T-helper 2 cell (primary cell): ENCODE measurements at places on chromosomes 2 and 18.

DNA sequence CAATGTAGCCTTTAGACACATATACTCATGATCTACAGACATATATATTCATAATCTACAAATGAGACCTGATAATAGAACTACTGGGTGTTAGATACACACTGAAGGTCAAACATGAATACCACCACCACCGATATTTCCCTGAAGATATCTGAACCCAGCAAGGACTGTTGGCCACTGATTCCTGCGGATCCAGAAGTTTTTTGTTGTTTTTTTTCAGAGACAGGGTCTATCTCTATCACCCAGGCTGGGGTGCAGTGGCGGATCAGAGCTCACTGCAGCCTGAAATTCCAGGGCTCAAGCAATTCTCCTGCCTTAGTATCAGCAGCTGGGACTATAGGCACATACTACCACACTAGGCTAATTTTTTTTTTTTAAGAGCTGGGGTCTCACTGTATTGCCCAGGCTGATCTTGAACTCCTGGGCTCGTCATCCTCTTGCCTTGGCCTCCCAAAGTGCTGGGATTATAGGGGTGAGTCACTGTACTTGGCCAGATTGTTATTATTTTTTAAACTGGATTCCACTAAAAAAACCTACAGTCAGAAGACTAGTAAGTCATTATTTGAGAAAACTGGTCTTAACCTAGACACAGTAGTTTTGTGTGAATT, 1.8 kb downstream of the METTL5 start:
- no peak for DNase-seq

- DNase-seq, result no peak
Measured at GRCh38 chr18:27184115-27185024, 738 bp downstream of the CHST9 start.

DNA sequence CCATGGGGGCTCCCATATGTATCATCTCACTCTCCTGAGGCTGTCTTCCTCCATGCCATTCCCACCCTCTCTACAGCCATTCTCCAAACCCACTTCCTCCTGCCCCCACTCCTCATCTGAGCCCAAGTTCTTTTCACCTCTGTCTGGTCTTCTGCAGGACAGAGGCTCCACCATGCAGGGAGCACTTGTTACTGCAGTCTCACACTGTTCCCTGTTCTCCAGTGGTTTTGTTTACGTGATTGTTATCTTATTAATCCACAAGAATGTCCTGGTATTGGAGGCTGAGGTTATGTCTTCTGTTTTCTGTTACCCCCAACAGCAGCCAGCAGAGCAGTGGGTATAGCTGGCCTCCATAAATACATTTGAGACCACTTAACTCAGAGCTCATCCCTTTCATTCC, 51.4 kb downstream of the PAX8 start:
- DNase-seq, result no peak

- no peak for DNase-seq
Measured at GRCh38 chr18:3485153-3486149, 35.5 kb downstream of the TGIF1 start.

DNA sequence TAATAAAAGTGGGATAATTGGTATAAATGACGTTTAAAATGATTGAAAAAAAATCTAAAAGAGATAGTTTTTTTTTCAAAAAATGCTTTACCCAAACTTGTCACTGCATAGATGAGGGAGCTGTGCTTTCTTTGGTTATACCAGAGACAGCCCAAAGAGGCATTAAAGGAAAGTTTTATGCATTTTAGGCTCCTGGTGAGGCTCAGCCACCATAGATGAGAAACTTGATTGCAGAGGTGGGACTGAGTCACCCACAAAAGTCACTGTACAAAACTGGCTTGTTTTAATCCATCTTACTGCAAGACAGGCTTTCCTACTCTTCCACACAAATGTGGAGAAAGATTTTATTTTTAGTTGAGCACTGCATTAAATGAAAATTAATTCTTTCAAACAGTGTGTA, 2.4 kb downstream of the SMYD1 start:
- no peak for DNase-seq

GRCh38 chr2:25453199-25453905, 111.6 kb upstream of the DNMT3A start:
- DNase-seq, result no peak

DNA sequence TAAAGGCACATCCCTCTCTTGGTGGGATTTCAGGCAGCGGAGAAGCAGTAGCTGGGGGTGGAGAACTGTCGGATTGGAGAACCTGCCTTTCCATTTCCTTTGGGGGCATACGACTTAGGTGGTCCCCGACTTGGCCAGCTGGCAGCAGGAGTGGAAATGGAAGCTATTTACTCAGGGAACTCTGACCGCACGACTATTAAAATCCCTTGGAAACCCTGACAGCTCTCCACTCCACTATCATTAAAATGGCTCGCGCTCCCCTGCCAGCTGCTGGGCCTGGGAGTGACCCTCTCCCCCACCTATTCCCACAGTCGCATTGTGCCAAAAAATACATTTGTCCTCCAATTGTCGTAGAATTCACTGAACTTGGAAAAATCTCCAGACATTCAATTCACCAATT, 77.7 kb upstream of the APCDD1 start:
- DNase-seq, result no peak

- DNase-seq, result no peak
Measured at GRCh38 chr18:10143596-10143995, 229.8 kb downstream of the VAPA start.

DNA sequence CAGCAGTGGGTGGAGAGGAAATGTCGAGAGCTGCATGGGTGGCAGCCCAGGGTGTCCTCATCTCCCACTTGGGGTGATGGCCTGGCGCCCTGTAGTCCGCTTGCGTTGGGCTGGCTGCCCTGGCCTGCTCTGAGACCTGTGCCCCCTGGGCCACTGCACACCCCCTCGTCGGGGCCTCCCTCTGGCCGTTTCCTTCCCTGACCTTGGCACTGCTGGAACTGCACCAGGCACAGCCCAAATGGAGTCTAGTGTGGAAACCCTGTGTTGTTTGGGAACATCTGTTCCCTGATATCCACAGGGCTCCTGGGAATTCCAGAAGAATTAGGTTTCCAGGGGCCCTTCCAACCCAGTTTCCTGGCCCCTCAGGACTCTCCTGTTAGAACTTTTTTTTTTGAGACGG, 13.9 kb downstream of the EFHD1 start:
- no peak for DNase-seq

DNA sequence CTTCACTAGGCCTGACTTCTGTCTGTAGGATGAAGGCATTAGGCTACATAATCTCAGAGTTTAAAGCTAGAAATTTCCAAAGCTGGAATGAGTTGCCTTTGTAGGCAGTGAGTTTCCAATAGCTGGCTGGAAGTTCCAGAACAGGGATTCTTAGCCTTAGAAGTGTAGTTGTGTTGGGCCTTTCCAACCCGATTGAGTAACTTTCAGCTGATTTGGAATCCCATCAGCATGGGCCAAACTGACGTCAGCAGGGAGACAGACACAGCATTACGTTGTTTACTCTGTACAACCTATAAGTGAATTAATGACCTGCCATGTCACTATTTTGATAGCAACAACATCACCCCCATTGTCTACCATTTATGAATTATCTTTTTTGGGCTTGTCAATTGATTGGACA, 56.9 kb downstream of the SETBP1 start:
- DNase-seq, result no peak

DNA sequence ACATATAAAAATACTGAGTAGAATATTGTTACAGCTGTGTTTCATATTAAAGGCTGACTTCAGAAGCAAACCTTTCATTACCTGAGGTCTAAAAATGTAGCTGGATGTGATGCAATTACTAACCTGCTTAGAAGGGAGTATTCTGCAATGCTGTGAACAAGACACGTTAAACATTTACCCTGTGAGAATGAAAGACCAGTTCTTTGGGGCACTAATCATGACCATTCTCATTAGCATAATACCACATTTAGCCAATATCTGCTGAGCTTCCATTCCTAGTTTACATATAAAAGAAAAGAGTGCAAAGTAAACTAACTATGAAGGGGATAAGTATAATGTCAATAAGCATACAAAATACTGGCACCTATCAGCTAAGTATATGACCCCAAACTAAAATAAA, 784.0 kb upstream of the KLHL29 start:
- DNase-seq, result no peak

DNA sequence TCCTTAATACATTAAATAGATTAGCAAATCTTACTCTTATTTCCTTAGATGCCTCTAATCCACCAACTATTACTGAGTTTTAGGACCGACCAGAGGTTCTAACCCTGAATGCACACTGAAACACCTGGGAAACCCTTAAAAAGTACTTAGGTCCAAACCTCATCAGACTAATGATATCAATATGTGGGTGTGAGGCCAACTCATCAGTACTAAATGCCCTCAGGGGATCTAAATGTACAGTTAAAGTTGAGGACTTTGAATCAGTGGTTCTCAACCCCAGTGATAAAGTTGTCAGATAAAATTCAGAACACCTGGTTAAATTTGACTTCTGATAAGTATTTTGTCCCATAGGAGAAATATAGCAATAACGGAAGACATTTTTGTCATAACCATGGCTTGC, 20.9 kb downstream of the MMADHC start:
- no peak for DNase-seq

- DNase-seq, result no peak
Measured at GRCh38 chr18:74348581-74348980, 32.9 kb downstream of the C18orf63 start.

DNA sequence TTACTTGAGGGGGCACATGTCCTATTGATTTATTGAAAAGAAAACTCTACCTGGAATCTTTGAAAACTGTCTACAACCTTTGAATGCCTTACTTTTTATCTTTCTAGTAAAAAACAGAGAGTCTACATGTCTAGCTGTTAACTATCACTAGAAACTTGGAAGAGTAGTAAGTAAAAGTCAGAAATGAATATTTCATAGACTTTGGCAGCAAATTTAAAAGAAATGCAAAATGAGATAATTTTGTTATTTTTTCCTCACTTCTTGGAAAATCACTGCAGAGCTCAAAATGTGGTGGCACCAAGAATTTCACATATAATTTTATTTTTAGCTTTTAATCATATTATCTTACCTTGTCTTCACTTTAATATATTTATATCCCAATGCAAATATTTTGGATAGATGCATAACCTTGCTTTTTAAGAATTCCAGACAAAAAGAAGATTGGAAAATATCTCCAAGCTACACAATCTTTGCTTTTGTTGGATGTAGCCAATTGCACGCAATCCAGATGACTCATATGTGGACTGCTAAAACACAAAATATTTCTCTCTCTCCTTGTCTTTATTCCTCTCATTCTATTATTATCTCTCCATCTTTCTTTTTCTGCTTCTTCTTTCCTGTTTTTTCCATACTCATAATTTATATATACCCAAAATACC, 92.2 kb upstream of the DSEL start:
- no peak for DNase-seq

GRCh38 chr2:42775186-42775585, 11.3 kb upstream of the OXER1 start:
- DNase-seq, result no peak

GRCh38 chr2:25833566-25833965, 44.7 kb downstream of the ASXL2 start:
- no peak for DNase-seq

GRCh38 chr2:80303909-80304837, at the start of gene LRRTM1:
Gene LRRTM1 (minus strand): TSS chr2:80304752. CDS start chr2:80303819, 933 bp downstream.
- DNase-seq, result no peak

GRCh38 chr2:126635281-126635680, 20.7 kb upstream of the GYPC start:
- no peak for DNase-seq

DNA sequence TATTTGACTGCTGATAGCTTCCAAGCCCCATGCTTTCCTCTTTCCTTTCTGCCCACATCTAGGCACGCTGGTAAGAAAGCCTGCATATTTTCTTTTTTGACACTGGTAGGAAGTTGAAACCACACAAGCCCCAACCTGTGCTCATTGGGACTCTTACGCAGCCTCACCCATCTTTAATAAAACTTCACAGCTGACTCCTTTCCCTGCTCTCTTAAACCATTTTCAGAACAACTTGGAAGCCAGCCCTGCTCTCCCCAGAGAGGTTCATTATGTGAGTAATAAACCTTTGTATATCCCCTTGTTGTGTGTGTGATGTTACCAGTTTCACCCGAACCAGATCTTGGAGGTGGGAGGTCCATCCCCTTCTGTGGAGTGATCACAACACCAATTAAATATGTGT, 268.4 kb downstream of the GPD2 start:
- DNase-seq, result no peak

GRCh38 chr2:147521936-147522335, 322.9 kb upstream of the ACVR2A start:
- DNase-seq, result no peak

DNA sequence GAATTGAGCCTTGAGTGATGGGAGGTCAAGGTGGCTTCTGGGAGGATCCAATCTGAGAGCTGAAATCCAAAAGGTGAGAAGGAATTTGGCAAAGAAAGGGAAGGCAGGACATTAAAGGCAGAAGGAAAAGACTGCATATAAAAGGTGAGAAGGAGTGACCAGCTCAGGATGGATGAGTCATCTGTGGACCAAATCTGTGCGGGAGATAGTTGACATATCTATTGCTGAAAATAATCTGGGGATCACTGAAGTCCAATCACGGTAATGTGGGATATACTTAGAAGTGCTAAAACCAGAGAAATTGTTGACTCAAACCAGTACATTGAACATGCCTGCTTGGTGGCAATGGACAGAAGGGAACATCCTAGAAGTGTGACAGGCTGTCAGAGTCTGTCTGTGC, 8.0 kb upstream of the PTPN4 start:
- DNase-seq, result no peak

GRCh38 chr2:42513252-42513918, 19.6 kb upstream of the KCNG3 start:
- peak; percentile 22 for DNase-seq

GRCh38 chr2:26034637-26034992, 731 bp downstream of the RAB10 start:
- peak; percentile 33 for DNase-seq

- DNase-seq, result no peak
Measured at GRCh38 chr18:41805341-41805740, 149.7 kb upstream of the PIK3C3 start.

DNA sequence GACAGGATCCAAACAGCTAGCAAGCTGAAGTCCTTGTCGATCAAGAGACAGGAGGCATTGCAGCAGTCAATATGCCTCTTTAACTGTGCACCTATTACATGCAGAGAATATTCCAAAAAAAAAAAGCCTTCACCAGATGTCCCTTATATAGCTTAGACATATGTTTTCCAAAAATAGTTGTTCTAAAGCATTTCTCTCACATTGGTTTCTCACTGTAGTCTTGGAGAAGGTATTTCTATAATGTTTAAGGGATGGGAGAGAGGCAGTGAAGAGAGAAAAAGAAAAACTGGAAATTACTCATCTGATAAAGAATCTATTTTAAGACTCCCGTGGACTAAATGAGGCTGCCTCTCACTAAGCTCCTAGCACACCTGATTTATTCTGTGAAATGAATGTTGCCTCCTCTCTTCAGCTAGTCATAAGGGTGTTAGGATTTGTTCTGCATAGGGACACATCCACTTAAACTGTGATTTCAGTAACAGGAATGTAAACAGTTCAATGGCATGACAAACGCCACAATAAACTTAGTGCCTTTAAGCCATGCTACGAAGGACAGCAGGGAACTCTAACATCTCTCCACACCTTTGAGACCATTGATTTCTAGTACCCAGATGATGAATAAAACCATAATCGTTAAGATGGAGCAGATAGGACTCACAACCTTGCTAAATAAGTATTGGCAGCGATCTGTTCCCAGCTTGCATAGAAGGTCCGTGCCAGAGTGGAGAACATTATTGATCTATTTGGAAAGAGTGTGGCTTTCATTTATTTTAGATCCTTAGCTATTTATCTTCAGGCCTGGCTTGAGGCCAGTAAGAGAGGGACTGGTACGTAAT, 98.6 kb upstream of the NCK2 start:
- DNase-seq, result no peak

GRCh38 chr18:48215876-48216638, 193.1 kb downstream of the ZBTB7C start:
- no peak for DNase-seq
